ENCODE measurements at places on chromosomes 7 and 10.

- DNase-seq, result no peak
These were observed 386.2 kb downstream of the GALNT17 start for GRCh38 chr7:71517940-71518699.

DNA sequence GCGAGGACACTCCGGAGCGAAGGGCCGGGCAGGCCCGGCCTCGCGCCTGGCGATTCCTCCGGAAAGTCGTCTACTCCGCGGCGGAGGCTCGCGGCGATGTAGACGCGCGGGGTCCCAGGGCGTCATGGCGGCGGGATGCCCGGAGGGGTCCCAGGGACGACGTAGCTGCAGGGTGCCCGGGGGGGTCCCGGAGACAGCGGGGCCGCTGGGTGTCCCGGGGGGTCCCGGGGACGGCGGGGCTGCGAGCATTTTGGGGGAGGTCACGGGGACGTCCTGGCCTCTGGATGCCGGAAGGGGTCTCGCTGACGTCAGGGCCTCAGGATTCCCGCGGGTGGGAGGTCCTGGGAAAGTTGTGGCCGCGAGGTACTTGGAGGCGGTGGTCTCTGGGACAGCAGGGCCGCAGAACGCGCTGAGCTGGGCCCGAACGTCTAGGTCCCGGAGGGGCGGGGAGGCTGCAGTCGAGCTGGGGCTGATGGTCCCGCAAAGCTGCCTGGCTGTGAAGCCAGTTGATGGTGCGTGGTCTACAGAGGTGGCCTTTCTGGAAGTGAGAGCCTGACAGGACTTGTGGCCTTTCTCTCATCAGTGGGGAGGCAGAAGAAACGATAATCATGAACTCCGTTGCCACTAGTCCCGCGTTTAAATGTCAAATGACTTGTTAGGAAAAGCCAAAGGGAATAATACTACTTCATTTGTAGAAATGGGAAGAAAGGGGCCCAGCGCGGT, 637 bp downstream of the HSPA14 start:
- no peak for DNase-seq

GRCh38 chr10:52004342-52004949, 305.1 kb upstream of the CSTF2T start:
- DNase-seq, result no peak

DNA sequence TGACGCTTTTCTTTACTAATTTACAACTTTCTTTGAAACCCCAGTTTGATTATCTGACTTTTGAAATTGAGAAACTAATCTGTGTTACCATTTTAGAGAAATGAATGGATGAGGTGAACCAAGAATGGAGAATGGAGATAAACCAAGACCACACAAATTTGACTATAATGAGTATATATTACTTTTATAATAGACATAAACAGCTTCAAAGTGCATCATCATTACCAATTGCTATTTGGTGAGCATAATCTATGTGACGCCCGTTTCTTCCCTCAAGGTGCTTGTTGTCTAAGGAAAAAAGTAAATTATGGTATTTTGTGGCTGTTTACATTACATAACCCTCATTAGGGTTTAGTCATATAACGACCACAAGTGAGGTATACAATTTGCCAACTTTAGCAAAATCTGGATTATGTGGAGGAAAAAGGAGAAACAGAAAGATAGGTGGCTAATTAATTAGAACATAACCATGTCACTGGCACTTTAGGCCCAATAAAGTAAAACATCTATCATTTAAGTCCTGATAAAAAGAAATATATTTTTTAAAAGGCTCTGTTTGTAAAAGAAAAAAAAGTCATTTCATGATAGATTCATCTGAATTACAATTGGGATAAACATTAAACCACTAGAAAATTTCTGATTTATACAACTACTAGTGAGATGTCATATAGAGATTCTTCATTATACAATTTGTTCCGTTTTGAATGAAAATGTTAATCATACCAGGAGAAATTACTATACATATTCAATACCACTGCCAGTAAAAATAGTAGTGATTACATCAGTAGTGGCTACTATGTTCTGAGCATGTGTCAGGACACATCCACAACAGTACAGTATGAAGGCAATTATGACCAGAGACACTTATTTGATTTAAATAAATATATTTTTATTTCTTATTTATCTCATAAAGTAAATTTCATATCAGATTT, 118.2 kb upstream of the FAM133B start:
- DNase-seq, result no peak

DNA sequence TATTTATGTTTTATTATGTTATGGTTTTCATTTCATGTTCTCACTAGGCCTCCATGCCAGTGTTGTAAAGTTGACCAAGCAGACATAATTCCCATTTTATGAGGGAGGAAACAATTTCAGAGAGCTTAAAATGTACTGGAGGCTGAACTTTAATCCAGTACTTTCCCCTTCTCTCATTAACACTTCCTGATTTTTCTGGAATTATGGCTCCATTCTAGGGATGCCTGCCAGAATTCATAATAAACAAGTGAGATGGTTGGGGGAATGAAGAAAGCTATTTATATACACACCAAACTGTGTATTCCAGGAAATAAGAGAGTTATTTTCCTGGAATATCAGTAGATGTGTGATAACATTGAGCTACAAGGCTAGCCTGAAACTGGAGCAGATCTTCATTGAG, 6.9 kb downstream of the TMEM236 start:
- no peak for DNase-seq

GRCh38 chr10:58782876-58783851, 270.5 kb downstream of the BICC1 start:
- no peak for DNase-seq

- DNase-seq, result no peak
These were observed 53.7 kb downstream of the KMT2E start for GRCh38 chr7:105067691-105068090.

GRCh38 chr10:103510791-103511752, 17.6 kb downstream of the NEURL1 start:
- no peak for DNase-seq

GRCh38 chr10:35739998-35740397, 97.9 kb upstream of the FZD8 start:
- DNase-seq, result no peak

- DNase-seq, result no peak
These were observed 339.1 kb downstream of the HGF start for GRCh38 chr7:81430761-81431160.
